ENCODE measurements at places on chromosomes 11 and 22. TPM values are rescaled to one million over a fixed set of nuclear protein-coding genes. Genes with fewer than 3 reads are reported as not detected.
A peak's percentile ranks its signal among the peaks of the same experiment; 100 is the strongest.

Gene OR51F2
- not detected for polyA plus RNA-seq

Gene ZNF143
- 26.3 TPM for polyA plus RNA-seq

Gene C11orf87
- 0.27 TPM for polyA plus RNA-seq

Gene FREY1
- polyA plus RNA-seq, result not detected

Gene HEPN1
- 1.3 TPM for polyA plus RNA-seq

DNA sequence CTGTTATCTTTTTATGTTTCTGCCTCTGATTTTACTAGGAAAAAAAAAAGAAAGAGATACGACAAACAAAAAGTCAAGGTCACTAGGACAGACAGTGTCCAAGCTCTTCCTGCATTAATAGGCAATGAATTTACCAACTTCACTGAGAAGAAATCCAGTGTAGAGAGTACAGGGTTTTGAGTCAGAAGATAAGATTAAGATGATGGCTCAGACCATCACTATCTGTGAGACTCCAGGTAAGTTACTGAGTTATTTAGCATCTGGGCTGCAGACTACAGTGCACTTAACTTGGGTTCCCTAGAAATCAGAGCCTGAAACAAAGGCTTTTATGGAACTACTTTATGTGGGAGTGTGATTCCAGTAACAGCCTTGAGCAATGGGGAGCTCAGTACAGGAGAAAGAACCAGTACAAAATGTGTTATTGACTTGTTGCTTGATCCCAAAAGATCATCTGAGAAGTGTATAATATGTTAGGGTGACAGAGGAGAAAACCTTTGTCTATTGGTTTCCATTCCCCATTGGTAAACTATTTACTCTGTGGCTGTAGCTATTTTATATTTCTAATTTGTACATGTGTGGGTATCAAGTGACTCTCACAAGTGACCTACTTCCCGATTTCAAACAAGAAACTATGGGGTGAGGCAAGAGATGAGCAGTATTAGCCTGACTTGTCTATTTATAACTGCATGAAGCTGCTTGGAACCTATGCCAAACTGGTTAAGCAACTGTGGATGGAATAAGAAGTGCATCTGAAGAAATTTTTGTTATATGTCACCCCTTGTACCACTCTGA, 395.8 kb downstream of the RAB38 start:
- no peak for DNase-seq

- no peak for DNase-seq
Observed at GRCh38 chr22:27673839-27674238, 127.7 kb downstream of the MN1 start.

DNA sequence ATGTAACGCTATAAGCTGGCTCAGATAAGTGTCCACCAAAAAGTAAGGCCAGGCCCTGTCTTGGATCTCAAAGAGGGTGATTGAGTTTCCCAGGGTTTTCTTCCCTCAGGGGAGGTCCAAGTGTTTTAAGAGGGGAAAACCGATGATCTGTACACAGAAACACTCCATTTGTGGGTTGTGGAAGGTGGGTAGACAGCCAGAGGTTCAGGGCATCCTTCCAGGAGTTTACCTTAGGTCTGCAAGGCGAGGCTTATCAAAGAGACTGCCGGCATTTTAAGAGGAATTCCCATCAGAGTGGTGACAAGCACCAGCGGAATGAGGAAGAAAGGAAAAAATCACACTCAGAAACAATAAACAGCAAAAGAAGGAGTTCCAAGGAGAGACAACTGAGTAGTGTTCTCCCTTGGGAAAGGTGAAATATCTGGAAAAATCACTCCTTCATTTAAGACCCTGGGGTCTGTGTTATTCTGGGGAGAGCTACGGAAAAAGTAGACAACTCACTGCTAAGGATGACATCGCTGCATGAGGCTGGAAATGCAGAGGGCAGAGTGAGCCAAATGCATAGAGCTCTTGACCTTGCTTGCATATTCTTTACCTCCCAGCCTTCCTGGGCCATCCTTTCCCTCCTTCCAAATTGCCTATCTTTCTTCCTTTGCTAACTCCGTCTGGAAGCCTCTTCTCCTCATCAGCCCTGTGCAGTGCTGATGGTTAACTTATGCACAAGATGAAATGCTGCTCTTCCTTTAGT, 22.1 kb upstream of the MMP7 start:
- DNase-seq, result no peak

DNA sequence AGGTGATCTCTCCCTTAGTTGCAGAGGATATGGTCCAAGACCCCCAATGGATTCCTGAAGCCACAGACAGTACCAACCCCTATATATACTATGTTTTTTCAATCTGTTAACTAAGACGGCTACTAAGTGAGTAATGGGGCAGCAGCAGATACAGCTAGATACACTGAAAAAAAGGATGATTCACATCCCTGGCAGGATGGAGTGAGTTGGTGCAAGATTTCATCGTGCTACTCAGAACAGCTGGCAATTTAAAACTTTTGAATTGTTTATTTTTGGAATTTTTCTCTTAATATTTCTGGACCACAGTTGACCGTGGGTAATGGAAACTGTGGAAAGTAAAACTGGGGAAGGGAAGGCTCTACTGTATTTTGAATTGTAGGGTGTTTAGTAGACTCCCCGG, 17.0 kb upstream of the TMEM218 start:
- DNase-seq, result no peak

DNA sequence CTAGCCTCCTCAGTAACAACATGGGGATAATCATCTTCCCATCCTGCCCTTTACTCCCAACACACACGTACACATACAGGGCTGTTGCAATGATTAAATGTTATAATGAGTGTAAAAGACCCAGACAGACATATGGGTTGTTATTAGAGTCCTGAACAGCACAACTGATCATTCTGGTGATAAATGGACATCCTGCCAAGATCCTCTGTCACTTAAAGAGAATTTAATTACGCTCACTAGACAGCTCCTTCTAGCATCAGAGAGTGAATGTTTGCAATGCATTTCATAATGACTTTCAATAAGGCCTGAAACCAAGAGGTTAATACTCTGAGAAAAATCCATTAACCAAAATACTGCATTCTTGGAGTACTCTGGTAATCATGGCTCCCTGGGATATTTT, 115.8 kb downstream of the KCNC1 start:
- DNase-seq, result no peak

DNA sequence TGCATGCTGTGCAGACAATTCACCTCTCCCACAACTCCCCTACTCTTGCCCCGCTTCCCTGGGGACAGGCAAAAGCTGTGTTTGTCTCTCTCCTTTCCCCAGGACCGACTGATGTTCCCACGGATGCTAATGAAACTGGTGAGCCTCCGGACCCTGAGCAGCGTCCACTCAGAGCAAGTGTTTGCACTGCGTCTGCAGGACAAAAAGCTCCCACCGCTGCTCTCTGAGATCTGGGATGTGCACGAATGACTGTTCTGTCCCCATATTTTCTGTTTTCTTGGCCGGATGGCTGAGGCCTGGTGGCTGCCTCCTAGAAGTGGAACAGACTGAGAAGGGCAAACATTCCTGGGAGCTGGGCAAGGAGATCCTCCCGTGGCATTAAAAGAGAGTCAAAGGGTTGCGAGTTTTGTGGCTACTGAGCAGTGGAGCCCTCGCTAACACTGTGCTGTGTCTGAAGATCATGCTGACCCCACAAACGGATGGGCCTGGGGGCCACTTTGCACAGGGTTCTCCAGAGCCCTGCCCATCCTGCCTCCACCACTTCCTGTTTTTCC, 1.4 kb upstream of the MADD start:
- DNase-seq, result no peak

DNA sequence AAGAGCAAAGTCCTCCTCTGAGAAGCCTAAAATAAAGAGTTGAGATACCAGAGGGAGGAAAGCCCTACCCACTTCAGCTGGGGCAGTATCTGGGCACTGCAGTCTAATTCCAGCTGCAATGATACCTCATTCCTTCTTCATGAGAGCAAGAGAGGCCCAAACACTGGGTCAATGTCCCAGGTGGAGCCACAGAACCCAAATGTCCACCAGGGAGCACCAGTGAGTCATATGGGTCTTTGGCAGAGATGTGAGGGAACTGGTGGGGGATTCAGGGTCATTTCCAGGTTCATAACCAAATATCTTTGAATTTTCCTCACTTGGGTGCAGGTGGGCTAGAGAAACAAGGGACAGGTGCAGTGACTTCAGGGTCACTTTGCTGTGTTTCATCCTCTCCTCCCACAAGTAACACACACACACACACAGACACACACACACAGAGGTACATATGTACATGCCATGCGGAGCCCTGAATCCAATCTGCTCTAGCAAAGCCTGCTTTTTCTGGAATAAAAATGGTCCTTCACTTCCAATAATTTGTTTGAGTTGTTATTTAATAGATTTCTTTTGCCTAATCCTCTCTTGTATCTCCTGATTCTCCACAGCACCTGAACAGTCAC, 585.4 kb downstream of the SOX6 start:
- DNase-seq, result no peak

DNA sequence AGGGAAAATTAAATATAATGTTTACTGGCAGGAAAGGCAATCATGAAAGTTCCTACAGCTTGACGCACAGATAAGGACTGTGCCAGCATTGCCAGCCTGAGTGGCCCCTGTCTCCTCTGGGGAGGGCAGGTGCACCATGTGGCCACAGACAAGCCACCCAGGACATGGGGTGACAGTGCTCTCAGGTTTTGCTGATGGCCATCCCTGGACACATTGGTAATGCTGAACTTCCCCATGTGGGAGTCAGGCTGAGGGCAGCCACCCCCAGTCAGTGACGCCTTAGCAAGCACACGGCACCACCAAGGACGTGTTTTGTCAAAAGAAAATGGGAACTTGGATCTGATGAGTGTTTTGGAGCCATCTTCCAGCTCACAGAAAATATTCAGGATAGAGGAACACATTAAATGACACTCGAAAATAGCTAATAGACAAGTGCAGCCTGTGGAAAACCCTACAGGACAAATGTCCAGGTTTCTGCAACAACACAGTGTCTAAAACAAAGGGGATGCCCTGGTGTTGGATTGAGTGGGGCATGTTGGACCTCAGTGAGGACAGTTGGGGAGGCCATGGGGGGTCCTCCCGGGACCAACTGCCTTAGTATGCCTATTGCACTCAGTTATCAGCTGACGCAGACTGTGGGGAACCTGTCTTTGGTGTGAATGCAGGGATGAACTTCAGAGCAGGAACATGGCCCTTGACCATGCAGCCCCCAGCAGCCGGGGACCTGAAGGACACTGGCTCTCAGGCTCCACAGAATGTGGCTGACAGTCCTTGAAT, 1450.5 kb downstream of the BRD1 start:
- no peak for DNase-seq

DNA sequence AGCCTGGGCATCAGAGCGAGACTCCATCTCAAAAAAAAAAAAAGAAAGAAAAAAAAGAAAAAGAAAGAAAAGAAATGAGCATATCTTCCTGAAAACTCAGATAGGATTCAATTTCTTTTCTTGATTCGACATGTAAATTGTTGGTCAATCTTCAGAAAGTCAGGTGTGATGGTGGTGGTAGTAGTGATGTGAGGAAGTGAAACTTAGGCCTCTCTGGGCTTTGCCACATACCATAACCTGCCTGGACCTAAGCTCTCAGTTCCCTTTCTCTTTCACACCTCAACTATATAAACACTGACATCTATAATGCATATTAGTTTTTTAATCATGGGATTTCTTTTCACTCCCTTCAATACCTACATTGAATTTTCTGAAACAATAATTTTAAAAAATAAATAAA, 98.0 kb upstream of the TBCEL start:
- no peak for DNase-seq

DNA sequence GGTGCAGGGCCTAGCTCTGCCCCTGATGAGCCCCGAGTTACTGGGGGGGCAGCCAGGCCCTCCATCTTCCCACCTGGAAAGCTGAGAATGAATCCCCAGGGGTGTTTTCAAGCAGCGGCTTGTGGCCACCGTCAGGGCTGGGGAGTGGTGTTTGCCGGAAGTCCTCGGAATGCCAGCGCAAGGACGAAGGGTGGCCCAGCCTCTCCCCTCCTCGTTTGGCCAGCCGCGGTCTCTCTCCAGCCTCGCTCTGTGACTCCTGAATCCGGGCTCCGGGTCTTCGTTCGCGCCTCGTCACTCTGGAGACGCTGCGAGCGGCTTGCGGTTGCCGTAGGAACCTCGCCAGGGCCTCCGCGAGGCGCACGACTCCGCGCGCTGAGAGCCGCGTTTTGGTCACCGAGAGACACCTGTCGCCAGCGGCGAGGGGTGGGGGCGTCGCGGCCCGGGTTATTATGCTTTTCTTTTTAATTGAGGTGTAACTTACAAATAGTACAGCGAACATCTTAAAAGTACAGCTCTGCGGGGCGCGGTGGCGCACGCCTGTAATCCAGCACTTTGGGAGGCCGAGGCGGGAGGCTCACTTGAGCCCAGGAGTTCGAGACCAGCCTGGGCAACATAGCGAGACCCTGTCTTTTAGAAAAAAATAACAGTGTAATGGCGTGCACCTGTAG, 6.3 kb upstream of the KDELR3 start:
- DNase-seq, result peak; percentile 74

All from right renal pelvis (tissue), 4 donors.